ENCODE measurements at places on chromosomes 6 and 20.
A peak's percentile ranks its signal among the peaks of the same experiment; 100 is the strongest.

DNA sequence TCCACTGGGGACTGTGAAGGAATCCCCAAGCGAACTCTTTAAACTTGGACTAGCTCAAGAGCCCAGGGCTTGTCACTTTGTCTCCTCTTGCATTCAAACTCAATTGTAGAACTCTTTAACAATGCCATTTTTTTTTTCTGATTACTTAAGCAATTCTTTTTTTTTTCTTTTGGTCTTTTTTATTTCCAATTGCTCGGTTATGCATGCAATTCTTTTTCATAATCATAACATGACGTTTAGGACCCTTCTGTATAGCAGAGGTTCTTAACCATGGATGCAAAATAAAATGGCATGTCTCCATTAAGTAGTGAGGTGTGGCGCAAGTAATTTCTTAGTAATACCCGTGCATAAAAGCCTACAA lies 466 bp upstream of the BFSP1 start:
- no peak for DNase-seq

DNA sequence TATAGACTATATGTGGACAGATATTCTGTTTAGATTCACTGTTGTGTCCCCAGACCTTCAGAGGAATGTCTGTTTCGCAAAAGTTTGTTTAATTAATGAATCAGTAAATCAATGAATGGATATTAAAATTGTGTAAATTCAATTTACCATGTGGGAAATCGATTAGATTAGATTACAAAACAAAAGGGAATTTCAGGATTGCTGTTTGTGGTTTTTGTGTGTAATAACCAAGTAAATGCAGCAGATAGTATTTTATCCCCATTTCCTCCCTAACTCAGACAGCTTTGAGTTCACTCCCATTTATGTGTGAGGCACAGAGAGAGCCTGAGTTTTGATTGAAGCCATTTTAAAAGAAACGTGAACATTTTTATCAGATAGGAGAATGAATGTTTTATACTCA lies 214.8 kb downstream of the ADGB start:
- DNase-seq = no peak

GRCh38 chr20:61727761-61728160 lies 337.9 kb downstream of the TAF4 start:
- no peak for DNase-seq

- DNase-seq = no peak
These were observed 38.6 kb downstream of the KCNK5 start for GRCh38 chr6:39190545-39191235.

GRCh38 chr20:63536241-63536977 lies 767 bp downstream of the PTK6 start:
- DNase-seq = peak; percentile 70

GRCh38 chr20:51888291-51888690 lies 86.0 kb upstream of the SALL4 start:
- DNase-seq = no peak

DNA sequence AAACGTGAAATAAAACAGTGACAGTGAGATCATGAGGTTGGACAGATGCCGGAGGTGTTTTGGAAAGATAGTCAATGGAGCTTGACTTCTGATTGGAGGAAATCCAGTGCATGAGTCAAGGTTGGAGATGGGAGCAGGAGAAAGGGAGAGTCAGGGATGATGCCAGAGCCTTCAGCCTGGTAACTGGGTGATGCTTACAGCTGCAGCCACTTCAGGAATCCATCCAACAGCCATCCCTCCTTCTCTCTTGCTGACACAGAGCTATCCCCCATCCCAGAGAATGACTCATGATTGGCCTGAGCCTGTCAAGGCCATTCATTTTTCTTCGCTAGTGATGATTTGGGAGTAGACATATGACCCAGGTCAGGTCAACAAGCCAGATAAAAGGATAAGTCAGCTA lies 112.8 kb downstream of the SAMD5 start:
- DNase-seq = no peak

GRCh38 chr6:30129265-30130178 lies 6.4 kb upstream of the TRIM40 start:
- DNase-seq = no peak

DNA sequence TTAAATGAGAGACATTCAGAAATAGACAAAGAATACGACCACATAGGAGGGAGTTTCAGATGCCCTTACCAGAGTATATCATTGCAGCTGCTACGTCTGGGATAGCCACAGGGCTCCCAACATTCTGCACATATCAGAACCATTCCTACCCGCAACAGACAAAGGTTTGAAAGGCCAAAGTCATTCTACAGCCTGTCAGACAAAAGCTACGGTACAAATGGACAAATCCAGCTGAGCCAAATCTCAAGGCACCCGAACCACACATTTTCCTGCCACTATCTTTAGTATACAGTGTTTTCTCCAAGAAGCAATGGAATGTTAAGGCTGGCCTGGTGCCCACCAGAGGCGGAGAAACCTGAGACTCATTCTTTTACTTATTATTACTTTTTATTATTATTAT lies 30.5 kb upstream of the LYRM2 start:
- DNase-seq = no peak

GRCh38 chr6:33702345-33702977 lies 9.0 kb downstream of the UQCC2 start:
- no peak for DNase-seq

- no peak for DNase-seq
These were observed 100.1 kb downstream of the SGK1 start for GRCh38 chr6:134217798-134218140.

DNA sequence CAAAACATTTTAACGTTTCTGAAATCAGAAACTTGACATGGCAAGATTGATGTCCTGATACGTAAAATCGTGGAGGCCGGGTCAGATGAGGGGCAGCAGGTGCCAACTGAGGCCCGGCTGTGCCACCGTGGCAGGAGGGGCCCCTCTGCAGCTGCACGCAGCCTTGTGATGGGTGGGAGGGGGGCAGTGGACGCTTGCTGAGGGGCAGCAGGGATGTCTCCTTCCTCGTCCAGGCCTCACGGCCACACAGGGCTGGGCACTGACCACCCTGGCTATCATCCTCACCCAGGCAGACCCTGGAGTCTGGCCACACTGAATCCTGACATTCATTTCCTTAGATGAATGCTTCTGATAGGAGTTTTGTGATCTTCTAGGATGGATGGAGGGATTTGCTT lies 114.7 kb downstream of the ERMARD start:
- DNase-seq = no peak

GRCh38 chr6:164744301-164744700 lies 565.1 kb downstream of the C6orf118 start:
- DNase-seq = no peak

GRCh38 chr6:155186052-155186658 lies 77.7 kb upstream of the CLDN20 start:
- DNase-seq = no peak

DNA sequence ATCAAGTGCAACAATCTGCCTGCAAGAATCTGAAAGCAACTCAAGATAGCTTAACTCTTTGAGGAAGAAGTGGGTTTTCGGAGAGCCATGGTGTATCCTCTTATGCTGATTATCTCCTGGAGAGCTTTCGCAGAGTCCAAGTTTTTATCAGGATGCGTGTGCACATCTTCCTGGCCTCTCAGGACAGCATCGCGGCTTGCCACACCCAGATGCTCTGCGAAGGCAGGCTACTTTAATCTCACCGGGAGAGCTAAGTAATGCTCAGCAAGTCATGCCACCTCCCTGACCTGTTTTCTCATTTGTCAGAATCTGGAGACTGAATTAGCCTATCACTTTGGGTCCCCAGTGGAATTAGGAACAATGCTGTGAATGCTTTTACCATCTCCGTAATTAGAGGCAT lies 52.9 kb downstream of the TTI1 start:
- DNase-seq = no peak

DNA sequence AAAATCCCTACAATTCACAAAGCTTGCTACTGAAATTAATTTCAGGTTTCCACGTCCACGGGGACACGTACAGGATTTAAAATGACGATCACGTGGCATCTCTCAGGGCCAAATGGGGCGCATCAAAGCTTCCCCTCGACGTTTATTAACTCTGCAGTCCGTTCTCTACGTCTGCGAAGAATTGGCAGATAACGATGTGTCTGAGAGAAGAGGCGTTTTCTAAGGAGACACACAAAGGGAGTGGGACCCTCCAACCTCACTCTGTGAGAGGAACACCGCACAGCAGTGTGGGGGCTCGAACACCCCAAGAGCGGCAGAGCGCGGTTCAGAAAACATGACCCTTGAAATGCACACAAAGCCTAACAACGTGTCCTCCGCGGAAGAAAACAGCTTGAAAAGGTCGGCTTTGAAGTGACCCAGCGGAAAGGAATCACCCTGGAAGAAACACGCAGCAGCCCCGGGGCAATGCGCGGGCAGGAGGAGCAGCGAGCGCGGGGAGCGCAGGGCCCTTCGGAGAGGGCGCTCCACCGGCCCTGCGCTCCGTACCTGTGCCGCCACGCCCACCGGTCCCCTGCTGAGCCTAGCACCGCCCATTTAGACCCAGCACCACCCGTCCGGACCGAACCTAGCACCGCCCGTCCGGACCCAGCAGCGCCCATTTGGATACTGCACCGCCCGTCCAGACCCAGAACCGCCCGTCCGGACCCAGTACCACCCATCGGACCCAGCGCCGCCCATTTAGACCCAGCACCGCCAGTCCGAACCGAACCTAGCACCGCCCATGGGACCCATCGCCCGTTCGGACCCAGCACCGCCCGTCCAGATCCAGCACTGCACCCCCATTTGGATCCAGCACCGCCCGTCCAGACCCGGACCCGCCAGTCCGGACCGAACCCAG lies 1.1 kb upstream of the AFDN start:
- no peak for DNase-seq

DNA sequence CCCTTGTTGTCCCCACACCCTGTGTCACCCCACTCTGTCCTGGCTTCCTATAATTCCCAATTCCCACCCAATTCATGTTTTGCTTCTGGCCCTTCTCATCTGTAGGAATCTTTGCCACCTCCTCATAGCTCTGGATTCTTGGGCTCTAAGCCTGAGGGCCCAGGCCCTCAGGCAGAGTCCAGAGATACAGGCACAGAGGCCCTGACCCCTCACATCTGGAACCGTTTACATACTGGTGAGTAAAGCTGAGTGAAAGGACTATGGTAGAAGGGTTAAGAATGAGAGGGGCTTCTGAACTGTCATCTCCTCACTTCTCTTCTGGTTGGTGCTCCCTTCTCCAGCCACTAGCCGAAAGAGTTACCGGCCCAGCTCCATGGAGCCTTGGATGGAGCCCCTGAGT lies 13.6 kb downstream of the PRRC2A start:
- no peak for DNase-seq

DNA sequence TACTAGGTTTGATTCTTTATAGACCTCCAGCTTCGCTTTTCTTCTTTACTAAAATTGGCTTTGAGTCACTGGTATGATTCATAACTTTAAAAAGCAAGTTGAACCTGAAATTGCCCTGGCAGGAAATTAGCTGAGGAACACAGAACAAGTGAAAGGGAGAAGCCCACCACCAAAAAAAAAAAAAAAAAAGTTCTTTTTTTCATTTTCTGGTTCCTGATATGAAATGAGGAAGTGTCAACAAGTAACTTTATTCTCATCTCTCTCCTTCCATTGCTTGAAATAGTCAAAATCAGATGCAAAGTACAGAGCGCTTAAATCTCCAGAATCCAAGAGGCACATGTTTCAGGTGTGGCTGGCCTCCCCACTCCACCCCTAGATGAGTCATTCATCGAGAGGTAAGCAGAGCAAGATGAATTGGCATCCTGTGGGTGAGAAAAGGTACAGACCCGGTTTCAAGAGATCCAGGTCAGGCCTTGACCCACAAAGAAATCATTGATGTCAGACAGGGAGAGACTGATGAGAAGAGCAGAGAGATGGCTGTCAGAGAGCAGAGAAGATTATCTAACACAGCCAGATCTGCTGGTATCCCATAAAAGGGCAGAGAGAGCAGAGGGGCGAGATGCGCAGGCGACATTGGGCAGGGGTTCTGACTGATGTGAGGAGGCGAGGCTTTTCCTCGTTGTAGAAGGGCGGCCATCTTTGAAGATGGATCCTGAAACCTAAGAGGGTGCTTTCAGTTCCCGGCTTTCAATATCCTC lies 54.8 kb upstream of the MBOAT1 start:
- no peak for DNase-seq

- DNase-seq = no peak
These were observed 55.8 kb downstream of the ERMARD start for GRCh38 chr6:169807229-169807628.

- DNase-seq = no peak
These were observed 143.7 kb downstream of the BTBD9 start for GRCh38 chr6:38495922-38496635.

DNA sequence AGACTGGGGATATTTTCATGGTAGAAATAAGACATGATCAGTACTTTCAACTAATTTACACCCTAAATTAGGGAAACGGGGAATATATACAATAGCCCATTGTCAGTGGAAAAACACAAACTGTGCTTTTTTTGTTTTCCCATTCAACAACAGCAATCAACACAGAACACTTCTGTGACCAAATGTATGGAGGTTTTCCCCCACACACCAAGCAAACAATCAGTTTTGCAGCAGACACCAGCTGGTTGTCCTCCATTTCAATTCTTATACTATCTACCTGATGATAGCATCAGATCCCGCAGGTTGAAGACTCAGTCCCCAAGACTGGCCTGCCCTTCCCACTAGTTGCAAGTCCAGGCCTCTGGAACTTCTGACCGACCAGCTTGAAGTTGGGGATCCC lies 4.5 kb downstream of the HINT3 start:
- DNase-seq = no peak

DNA sequence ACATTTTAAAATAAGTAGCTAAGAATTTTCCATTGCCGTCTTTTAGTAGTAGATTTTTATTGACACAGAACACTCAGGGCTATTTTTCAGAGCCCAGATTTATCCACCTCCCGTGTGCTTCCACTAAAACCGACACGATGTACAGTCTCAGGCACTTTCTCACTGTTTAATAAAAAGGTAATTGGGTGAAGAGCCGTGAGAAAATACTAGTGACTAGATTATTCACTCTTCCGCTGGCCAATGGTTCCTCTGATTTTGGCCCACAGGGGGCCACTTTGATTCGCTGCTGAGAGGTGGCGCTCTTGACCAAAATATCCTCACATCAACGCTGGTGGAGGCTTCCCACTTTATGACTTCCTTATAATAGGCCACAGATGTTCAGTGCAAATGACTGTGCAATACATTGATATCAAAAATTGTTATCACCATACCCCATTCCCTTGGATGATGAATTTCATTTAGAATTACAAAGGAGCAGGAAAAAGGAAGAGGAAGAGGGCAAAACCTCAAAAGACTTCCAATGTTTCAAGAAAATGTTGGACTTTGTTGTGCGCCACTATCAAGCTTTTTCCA lies 12.3 kb upstream of the HDDC2 start:
- peak; percentile 55 for DNase-seq

- no peak for DNase-seq
These were observed 111.6 kb upstream of the SPACA1 start for GRCh38 chr6:87936065-87936464.

DNA sequence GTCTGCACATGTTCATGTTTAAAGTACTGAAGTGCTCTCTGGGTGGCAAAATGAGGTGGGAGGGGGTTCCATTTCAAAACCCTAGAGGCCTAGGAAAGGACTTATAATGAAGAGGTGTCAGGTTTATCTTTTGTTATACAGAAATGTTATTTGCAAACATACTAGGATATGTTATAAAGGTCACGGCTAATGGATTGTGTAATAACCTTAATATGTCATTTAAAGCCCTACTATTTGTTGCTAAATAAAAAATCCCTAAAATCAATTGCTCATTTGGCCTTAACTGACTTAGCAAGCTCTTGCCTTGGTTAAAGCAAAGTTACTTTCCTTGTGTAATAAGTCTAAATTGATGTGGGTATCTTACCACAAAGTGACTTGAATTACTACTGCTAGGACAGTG lies 8.8 kb downstream of the NKX2-4 start:
- DNase-seq = no peak

Measured in brain pericyte (primary cell).